AML-193 (cell line): ENCODE measurements at places on chromosomes 4 and X.

- no peak for DNase-seq
These were observed 49.6 kb upstream of the GRID2 start for GRCh38 chr4:92253986-92254671.

- no peak for DNase-seq
These were observed 86.4 kb downstream of the ANKRD17 start for GRCh38 chr4:73172161-73172560.

- no peak for DNase-seq
These were observed 8.9 kb downstream of the TCEANC start for GRCh38 chrX:13661735-13662288.

- DNase-seq: no peak
These were observed 93.1 kb upstream of the ESX1 start for GRCh38 chrX:104347860-104348259.

- DNase-seq: no peak
These were observed 8.5 kb upstream of the ARHGEF38 start for GRCh38 chr4:105543881-105544280.

DNA sequence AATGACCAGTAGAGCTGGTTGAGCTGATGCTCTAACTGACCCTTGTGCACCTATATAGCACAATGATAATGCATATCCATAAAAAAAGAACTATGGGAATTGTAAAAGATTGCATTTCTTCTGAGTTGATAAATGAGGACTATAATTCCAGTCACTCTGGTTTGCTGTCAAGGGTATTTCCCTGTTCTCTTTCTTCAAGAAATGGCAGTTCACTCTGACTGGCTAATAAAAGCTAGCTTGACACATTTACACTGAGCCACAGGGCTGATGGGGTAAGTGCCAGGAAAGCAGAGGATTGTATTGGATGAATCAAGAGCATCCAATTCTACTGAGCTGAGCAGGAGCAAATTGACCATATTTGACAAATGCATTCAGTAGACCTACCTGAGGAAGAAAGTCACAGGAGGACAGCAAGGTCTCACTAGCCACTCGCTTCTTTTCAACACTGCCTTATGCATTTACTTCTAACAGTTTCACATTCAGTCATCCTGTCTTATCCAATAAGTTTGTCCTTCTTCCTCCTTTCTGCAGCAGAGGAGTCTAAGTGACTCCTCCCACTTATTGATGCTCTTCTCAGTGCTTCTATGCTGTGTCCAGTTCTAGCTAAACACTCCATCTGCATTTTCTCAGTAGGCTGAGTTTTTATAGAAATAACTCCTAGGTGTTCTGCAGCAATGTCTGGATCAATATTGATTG lies 43.0 kb downstream of the RBMX2 start:
- DNase-seq: no peak

DNA sequence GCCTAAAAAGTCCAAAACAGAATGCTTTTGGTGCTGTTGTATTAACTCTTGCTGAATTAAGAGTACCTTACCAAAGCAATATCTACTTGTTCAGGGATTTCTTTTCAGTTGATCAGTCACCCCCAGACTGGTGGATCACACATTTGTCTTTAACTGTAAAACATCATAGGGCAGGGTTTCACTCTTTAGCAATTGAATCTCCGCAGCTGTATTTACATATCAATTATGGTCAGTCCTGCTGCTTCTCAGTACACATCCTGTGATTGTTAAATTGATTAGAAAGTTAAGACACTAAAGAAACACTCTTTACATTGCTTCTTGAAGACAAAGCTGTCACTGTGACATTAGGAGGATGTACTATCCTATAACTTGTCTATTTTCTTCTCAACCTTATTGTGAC lies 277.1 kb upstream of the ADGRL3 start:
- DNase-seq: no peak

GRCh38 chr4:26719954-26720552 lies 136.2 kb downstream of the TBC1D19 start:
- DNase-seq: peak; percentile 58

DNA sequence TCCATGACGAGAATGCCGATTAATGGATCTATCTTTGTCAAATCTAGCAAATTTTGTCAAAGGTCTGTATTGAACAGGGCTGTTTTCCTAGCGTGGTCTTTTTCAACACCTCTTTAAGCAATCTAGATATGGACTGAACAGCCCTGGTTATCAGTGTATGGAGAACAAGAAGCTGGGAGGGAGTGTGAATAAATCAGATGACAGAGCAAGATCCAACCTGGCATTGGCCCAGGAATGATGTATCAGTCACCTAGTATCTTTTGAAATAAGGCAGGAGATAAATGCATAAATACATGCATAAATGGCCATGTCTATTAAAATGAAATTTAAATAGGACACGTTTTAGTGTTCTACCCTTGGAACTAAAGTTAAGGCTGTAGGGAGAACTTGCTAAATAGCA lies 15.7 kb upstream of the AP1S2 start:
- no peak for DNase-seq

DNA sequence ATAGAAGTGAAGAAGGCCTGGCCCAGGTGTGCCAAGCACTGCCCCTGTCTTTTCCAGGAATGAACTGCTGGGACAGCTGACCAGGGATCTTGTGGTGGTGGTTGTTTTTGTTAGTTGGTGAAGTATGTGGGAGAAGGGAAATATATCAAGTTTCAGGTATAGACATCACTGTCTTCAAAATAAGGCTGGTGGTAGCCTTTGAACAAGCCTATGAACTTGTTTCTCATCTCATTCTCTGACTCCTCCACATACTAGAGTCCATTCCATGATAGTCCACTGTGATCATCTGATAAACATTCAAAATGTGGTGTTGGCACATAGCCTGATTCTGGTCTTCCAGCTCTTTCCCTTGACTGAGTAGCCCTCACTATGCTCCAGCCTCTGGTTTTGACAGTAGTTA lies 303.7 kb downstream of the CAMK2D start:
- DNase-seq: no peak

GRCh38 chrX:1239681-1240142 lies 27.3 kb upstream of the CRLF2 start:
- DNase-seq: peak; percentile 42

DNA sequence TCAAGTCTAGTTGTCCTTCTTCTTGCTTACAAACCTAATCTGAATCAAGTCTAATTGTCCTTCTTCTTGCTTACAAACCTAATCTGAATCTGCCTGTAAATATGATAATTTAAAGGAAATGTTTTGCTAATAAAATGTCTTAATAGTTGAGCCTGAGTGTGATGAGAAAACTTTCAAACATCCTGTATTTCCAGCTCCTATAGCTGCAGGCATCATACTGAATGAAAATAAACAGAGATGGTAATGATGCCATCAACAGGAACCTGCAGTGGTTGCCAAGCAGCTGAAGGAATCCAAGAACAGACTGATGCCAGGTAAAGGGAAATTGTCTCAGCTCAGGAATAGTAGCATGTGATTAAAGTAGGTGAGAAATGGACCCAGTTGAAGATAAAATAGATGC lies 156.1 kb upstream of the IRS4 start:
- no peak for DNase-seq

- DNase-seq: peak; percentile 20
These were observed 88.4 kb downstream of the FRMPD3 start for GRCh38 chrX:107537815-107538214.

GRCh38 chrX:10617999-10618351 lies 2.4 kb downstream of the MID1 start:
- no peak for DNase-seq

GRCh38 chr4:165864271-165864670 lies 8.8 kb upstream of the TLL1 start:
- no peak for DNase-seq

DNA sequence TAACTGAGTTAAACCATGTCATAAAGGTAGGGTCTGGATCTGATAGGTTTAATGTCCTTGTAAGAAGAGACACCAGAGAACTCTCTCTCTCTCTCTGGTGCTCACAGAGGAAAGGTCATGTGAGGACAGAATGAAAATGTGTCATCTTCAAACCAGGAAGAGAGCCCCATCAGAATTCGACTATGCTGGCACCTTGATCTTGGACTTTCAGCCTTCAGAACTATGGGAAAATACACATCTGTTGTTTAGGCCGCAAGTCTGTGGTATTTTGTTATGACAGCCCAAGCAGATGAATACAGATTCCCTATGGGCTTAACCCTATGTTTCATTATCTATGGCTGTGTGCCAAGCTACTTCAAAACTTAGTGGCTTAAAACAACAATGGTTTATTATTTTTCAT lies 105.5 kb upstream of the DDIT4L start:
- no peak for DNase-seq

GRCh38 chrX:47390780-47391179 lies 20.4 kb downstream of the ZNF157 start:
- no peak for DNase-seq

DNA sequence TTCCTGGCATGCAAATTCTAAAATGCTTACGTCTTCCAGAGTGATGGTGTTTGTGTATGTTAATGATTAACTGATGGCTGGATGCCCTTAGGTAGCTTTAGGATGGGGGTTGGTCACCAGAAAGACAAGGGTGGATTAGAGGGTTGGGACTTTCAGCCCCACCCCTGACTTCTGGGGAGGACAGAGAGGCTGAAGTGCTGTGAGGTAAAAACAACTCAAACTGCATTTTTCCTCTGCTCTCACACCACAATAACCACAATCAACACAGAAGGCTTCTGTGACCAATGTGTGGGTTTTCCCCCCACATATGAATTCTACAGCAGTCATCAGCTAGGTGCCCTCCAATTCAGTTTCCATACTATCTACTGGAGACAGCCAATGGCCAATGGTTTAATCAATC lies 18.7 kb upstream of the DDIT4L start:
- no peak for DNase-seq

DNA sequence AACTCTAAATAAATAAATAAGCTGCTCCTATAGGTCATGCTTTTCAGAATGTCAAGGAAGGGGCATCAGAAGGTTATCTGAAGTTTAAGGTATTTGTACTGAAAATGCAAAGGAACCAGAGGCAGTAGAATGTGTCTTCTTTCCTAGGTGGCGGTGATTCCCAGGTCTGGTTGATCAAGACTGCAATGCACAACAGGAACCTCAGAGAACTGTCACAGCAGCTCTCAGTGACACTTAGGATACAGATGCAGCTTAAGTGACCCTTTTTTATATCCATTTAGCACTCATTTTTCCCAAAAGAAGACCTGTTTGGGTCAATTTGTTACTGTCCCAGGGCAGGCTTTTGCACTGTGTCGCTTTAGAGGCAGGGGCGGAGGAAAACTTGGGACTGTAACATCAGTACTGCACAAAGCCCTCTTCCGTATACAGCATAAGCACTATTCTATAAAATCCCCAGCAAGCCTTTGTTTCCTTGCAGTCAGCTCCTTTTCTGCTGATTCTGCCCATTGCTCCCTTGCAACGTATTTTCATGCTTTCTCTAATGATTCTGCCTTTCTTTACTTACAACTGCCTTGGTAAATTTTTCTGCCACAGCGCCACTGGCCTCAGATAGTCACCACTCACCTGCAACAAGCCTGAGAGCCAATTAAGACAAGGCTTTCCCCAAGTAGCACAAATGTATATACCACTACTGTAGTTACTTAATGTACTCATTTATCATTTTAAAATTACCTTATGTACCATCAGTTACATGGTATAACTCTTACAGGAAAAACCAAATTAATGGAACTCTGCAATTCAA lies 1.5 kb upstream of the MND1 start:
- DNase-seq: no peak

- DNase-seq: no peak
These were observed 39.0 kb downstream of the DDX60 start for GRCh38 chr4:168279556-168279955.

GRCh38 chr4:38769857-38770256 lies 12.9 kb downstream of the TLR10 start:
- DNase-seq: no peak

DNA sequence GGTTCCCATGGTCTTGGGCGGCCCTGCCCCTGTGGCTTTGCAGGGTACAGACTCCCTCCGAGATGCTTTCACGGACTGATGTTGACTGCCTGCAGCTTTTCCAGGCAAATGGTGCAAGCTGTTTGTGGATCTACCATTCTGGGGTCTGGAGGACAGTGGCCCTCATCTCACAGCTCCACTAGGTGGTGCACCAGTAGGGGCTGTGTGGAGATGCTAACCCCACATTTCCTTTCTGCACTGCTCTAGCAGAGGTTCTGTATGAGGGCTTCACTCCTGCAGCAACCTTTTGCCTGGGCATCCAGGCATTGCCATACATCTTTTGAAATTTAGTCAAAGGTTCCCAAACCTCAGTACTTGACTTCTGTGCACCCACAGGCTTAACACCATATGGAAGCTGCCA lies 176.1 kb downstream of the DCAF12L1 start:
- DNase-seq: no peak

- DNase-seq: no peak
These were observed 42.1 kb downstream of the TEX13B start for GRCh38 chrX:107940095-107940494.

DNA sequence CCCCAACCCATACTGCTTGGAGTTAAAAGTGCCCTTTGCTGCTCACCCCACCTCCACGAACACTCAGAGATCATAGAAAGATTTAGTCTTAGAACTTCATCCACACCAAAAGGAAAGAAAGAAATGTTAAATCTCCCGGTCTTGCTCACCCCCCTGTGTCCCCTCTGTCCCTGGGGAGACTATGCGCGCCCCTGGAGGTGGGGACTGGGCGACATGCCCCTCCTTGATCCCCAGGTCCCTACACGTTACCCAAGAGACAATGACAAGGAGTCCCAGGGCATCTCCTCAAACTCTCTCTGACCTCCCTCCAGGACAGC lies 620 bp downstream of the ITM2A start:
- no peak for DNase-seq

DNA sequence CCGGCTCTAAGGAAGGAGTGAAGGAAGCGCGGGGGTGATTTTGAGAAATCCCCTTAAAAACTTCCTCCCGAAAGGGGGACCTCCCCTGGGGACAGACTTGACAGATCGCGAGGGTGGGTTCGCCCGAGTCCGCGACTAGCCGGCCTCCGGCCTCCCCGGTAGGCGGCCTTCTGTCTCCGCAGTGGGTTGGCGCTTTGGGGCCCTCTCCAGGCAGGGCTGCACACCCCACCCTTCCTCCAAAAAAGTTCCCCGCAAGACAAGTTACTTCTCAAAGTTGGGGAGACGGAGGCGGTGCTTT lies 24.8 kb downstream of the HOPX start:
- DNase-seq: no peak

- DNase-seq: no peak
These were observed 97.1 kb upstream of the SLC4A4 start for GRCh38 chr4:71241501-71242288.

DNA sequence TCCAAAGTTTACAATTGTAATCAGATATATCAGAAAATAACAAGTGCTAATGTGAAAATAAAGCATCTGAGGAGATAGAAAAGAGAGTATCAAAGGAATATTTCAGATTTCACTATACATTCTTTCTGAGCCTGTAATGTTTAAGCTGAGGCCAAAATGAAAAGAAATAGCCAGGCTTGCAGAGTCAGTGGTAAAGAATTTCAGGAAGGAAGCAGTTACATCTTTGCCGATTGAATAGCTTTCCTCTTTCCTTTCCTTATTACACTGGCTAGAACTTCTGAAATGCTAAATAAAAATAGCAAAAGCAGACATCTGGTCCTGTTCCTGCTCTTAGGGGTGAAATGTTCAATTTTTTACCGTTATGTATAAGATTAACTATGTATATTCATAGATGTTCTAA lies 1441.6 kb upstream of the PCDH7 start:
- DNase-seq: no peak
